ENCODE measurements at places on chromosomes 13 and 19.

DNA sequence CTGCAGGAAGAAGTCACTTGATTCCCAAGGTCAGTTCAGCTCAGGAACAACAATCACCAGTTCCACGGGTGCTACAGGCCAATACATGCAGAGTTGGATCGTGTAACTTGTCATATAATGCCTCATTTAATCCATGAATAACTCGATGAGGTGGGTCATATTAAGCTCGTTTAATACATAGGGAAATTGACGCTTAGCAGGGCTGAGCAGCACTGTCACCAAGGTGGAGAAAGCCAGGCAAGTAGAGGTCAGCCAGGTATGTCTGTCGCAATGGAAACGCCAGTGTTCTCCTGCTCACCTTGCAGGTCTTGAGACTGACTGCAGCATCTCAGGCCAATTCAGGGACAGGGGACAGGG lies 52.3 kb downstream of the CCDC70 start:
- DNase-seq: no peak

DNA sequence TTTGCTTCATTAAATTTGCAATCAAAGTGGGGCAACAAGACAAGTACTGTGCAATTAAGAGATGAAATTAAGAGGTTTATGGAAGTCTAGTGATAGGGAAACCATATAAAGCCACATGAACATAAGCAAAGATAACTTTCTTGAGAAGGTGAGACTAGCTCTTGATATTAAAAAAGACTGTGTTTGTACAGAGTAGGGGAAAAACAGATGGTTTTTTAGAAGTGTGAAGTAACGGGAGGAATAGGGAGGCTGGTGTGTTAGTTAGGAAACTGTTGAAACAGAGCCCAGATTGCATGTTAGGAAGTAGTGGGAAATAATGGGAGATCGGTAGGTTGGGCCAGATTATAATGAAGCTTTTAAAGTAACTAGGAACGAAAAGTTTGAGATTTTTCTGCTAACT lies 149.8 kb upstream of the FREM2 start:
- DNase-seq: no peak

DNA sequence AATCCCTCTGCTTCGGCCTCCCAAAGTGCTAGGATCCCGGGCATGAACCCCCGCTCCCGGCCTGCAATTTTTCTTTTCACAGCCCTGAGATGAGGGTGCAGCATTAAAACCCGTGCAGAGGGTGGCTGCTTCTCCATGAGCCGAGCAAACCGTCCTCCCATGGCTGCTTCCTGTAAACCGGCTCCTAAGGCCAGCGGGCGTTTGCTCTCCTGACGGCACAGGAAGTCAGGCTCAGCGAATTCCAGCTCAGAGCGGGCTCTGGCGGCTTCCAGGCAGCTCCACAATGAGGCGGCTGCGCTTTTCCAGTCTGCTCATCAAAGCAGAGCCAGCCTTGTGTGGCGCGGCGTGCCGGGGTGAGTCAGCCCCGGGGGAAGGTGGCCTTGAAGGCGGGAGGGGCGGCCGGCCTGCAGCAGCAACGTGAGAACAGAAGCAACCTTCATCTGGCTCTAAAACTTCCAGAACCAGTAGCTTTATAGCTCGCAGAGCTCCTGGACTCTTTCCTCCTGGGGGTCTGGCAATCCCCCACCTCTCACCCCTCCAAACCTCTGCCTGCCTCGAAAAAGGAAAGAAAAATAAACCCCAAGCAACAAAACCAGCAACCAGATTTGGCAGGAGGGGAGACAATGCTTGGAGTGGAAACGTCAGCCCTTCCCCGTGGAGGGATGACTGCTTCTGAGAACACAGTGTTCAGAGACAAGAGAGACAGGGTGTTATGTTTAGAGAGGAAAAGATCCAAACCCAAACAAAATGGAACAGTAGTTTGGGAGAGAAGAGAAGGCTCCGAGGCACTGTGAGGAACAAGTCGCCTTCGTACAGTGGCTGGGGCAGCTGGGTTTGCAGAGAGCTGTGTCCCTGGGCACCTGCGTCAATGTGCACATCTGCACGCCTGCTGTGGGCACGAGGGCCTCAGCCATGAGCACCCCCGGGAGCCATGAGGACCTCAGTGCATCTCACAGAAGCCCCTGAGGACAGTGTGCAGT lies 67.8 kb downstream of the GADD45B start:
- DNase-seq: peak; percentile 89

- no peak for DNase-seq
Observed at GRCh38 chr19:18898607-18899408, 2.9 kb upstream of the CERS1 start.

GRCh38 chr13:48629277-48629676 lies 24.5 kb upstream of the CYSLTR2 start:
- DNase-seq: no peak

- no peak for DNase-seq
Observed at GRCh38 chr13:39282400-39282972, 244.2 kb downstream of the NHLRC3 start.

GRCh38 chr13:96792736-96793403 lies 201.4 kb downstream of the OXGR1 start:
- peak; percentile 19 for DNase-seq

DNA sequence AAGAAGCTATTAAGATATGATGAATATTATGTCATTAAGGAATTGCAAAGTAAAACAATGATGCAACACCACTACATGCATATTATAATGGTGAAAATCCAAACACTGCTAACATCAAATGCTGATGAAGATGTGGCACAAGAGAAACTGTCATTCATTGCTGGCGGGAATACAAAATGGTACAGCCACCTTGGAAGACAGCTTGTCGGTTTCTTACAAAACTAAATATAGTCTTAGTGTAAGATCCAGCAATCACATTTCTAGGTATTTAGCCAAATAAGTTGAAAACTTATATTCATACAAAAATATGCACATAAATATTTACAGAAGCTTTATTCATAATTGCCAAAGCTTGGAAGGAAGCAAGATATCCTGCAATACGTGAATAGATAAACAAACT lies 114.9 kb upstream of the EDNRB start:
- DNase-seq: no peak

GRCh38 chr13:87235621-87236020 lies 435.6 kb upstream of the SLITRK5 start:
- no peak for DNase-seq

GRCh38 chr19:35346193-35347052 lies 1.3 kb upstream of the FFAR1 start:
- no peak for DNase-seq

GRCh38 chr13:30805603-30806011 lies 70.3 kb downstream of the ALOX5AP start:
- peak; percentile 95 for DNase-seq

- DNase-seq: peak; percentile 78
Observed at GRCh38 chr19:12983542-12984142, 11.6 kb upstream of the NFIX start.

DNA sequence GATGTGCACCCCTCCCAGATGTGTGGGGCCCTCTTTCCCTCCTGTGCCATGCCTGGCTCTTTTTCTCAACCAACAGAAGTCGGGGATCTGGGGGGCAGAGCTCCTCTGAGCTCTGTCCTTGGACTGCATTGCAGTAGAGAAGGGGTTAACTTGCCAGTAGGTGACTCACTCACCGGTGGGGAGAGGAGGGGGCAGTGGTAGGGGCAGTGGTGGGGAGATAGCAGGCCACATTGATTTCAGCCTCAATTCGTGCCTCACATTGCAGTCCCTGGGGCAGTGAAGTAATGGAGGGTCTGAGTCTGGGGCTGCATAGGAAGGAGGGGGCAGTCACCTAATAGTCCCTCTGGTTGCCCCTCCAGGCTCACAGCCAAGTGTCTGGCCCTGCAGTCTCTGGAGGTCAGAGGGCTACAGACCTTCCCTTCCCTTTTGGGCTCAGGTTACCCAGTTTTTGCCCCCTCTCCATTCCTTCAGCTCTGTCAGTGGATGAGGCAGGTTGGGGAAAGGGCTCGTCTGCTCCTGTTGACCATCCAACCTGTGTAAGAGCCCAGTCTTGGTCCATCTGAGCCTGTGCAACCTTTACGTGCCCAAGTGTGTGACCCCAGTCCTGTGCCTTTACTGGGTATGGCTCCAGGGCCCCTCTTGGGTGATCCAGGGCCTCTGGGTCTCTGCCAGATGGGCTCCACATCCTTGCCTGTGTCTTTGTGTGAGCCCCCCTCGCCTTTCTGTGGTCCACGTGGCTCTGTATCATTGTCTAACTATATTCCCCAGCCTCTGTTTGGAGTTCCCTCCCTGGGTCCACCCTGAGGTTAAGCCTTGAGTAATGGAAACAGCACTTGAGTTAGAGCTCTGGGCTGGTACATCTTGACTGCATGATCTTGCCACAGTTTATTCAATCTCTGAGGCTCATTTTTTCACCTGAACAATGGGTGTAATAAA lies 13.0 kb downstream of the CIC start:
- peak; percentile 22 for DNase-seq

GRCh38 chr19:49881672-49882394 lies 4.3 kb downstream of the TBC1D17 start:
- no peak for DNase-seq

DNA sequence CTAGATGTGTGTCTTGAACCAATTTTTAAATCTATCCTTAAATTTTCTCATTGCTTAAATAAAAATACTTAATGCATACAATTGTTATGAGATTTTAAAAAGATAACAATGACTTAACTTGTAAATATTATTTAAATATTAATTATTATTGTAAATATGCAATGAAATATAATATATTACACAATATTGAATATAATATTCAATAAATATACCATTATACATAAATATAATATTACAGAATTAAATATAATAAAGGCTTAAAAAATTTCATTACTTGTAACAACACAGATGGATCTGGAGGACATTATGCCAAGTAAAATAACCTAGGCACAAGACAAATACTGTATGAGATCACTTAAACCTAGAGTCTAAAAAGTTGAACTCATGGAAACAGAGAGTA lies 1532.3 kb downstream of the PCDH9 start:
- no peak for DNase-seq

DNA sequence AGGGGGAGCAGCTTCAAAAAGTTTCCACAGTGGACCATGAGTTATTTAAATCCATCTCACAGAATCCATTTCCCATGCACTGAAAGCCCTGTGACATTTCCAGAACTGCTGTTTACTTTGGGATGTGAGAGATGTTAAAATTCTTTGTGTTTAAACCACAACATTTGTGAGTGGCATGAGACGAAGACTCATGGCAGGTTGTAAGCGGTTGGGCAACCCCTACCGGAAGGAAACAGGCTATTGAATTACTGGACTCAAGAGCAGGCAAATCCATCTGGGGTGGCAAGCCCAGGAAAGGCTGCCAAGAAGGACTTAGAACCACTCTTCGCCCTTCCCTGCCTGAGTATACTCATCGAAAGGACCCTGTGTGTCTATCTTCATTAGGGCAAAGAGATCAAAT lies 22.3 kb upstream of the CLDN10 start:
- DNase-seq: peak; percentile 69

GRCh38 chr19:6125571-6125989 lies 9.9 kb upstream of the ACSBG2 start:
- peak; percentile 83 for DNase-seq

DNA sequence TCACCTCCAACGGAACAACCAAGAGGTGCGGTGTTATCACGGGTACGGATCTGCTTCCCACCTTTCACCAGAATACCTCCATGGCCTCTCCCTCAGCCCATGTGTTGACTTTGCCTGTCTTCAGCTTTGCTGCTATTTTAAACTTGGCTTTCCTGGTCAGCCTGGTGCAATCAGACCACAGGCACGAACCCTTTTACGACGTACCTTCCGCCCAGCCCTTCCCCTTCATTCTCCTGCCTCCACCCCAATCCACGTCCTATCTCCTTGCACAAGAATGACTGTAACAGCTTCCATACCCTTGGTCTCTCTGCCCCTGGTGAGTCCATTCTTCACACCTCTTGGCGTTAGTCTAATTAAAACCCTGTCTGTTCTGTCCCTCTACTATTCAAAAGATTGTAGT lies 431.7 kb downstream of the EFNB2 start:
- peak; percentile 92 for DNase-seq

GRCh38 chr19:49403404-49404187 lies 15.5 kb downstream of the KASH5 start:
- DNase-seq: no peak

- no peak for DNase-seq
Observed at GRCh38 chr19:51695088-51695487, 2.0 kb downstream of the SPACA6 start.

DNA sequence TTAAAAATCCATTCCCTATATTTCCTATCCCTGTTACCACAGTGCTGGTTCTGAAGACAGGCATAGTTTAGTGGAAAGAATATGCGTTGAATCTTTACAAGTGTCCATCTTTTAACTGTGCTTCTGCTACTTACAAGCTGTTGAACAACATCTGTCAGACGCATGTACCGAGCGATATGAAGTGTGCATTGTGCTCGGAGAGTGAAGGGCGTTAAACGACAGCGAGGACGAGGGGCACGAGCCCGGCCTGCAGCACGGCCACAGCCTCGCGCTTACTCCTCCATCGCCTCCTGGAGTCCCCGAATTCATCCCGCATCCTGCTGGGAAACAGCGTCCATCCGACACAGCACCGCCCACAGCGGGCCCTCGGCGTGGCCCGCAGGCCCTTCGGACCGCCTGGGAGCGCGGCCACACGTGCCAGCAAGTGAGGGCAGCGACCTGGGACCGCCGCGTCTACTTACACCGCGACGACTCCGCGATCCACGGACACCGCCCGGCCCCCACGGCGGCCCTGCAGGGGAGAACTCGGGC lies 514 bp downstream of the PCID2 start:
- peak; percentile 68 for DNase-seq

DNA sequence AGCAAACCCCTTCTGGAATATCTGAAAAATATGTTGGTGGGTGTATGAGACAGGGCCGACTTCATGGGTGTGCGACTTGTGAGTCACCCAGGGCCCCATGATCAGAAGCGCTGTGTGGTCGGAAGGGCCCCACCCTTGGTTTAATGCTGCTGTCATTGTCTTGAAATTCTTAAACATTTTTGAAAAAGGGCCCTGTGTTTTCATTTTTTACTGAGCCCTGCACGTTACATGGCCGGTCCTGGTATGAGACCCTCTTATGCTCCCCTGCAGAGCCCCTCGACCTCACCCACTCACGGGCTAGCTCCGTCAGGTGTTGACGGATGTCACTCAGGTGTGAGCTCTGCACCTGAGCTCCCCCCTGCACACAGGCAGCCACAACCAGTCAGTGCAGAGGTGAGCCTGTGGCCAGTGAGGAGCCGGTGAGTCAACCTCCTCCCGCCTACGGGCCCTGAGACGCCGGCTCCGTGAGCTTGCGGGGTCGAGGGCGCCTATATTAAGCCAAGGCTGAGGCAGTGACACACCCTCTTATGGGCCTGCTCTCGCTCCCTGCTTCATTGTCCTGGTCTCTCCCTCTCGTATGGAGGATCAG lies 27.7 kb downstream of the GADD45B start:
- peak; percentile 41 for DNase-seq

DNA sequence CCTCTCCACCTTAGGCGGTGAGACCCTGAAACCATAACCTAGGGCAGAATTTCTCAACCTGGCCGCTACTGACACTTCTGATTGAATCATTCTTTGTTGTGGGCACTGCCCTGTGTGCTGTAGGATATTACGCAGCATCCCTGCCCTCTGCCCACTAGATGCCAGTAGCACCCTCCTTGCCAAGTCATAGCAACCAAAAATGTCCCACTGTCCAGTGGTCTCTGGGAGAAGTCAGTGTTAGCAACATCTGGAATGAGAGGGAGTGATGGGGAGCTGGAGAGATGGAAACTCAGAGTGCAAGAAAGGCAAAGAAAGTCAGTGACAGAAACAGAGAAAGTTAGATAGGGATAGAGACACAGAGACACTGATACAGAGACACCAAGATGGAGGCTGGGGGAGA lies 13.6 kb downstream of the KLK4 start:
- no peak for DNase-seq

GRCh38 chr13:112451512-112452379 lies 75.6 kb downstream of the SPACA7 start:
- DNase-seq: no peak

Measured in HT-29 (cell line).